Stimulated activated CD8-positive, alpha-beta memory T cell treated with anti-CD3 and anti-CD28 coated beads, Interleukin-15, amount 100 ng/mL, for 1 hour (primary cell): ENCODE measurements at places on chromosomes 11 and 22.

DNA sequence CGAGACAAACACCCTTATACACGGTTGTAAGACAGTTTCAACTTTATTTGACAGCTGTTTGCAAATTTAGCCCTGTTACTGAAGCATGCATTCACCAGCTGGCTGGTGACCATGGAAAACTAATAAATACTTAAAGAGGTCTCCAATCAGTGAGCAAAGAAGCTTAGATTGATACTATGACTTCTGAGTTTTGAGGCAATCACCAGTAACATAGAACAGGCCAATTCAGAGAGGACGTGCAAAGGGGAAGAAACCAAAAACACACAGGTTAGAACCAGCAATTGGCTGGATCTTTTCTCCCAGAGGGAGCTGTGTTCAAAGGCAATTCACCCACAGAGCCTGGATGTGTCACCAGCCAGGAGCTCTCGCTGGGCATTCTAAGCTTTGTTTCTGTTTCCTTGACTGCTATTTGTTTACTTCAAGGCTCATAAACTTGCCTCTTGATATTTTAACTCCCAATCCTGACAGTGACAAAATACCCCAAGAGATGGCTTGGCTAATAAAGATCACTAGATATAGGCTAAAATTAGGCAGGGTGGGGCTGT, 113.6 kb upstream of the MTMR2 start:
- no peak for DNase-seq

DNA sequence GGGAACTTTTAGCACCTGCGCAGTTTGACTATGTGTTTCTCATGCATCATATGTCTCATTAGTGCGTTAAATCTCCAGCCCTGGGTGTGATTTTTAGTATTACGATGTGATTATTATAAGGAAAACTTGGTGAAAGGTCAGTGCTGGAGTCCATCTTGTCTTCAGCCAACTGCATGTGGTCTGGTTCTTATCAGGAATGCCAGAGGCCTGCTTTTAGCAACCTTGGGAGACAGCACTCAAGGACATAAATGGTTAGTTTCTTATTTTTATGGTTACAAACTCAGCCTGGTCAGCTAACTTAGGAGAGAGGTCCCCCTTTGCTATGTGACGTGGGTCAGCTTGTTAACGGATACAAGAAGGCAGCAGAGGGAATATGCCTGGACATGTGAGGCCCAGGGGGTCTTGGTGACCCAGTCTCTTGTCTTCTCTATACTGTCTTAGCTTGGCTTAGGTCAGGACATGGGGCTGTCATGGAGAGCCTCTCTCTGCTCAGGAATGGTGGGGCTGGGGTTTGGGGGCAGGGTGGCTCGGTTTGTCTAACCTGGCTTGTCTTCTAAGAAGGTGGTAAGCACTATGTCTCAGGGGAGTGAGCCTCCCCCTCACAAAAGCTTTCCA, 21.5 kb downstream of the KCTD21 start:
- no peak for DNase-seq

GRCh38 chr11:298406-299065, 790 bp downstream of the IFITM5 start:
- DNase-seq = no peak

DNA sequence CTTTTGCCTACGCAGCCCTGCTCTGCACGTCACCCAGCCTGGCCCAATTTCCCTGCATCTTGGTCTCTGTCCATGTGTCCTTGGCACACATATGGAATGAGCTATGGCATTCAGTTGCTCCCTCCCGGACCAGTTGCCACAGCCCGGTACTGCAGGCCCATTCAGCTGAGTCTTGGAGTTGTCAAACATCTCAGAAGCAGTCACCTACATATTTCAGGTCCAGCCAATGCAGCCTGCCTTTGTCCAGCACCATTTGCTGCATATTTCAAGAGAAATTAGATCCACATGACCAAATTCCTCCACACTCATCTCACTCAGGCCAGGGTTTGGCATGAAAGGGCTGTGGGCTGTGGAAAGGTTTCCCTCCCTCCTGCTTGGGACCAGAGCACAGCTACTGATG, 76.8 kb downstream of the MN1 start:
- no peak for DNase-seq

GRCh38 chr11:120523196-120523595, 11.6 kb downstream of the GRIK4 start:
- DNase-seq = no peak

- DNase-seq = no peak
Measured at GRCh38 chr11:86755146-86755545, 45.2 kb upstream of the PRSS23 start.

DNA sequence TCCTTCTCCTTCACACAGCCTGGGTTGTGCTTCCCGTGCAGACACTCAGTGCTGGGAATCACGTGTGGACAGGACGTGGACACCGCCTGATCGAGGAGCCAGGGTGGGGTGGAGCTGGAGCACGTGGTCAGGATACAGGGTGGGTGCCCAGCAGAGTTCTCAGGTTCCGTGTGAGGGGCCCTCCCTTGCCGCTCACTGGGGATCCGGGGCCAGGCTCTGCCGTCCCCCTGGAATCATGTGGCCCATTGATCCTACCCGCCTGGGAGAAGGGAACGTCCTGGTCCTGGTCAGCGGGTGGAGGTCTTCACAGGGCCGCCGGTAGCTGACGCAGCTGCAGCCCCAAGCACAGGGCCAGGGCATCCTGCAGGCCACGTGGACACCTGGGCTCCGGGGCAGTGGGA, 397.7 kb downstream of the TBC1D22A start:
- no peak for DNase-seq

DNA sequence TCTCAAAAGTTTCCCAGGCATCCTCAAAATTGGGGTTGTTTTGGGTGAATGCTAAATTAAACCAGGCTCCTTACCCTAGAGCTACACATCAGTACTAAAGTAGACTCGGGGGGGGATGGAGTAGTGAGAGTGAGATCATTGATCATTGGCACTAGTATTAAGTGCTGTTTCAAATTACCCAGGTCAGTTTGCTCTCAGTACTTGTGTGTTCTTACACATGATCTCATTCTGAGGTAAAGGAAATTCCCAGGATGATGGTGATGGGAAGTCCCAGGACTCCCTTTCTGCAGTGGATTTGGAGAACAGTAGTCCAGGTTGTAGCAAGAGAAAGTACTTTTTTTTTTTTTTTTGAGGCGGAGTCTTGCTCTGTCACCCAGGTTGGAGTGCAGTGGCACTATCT, 12.5 kb downstream of the RBM4 start:
- DNase-seq = no peak

DNA sequence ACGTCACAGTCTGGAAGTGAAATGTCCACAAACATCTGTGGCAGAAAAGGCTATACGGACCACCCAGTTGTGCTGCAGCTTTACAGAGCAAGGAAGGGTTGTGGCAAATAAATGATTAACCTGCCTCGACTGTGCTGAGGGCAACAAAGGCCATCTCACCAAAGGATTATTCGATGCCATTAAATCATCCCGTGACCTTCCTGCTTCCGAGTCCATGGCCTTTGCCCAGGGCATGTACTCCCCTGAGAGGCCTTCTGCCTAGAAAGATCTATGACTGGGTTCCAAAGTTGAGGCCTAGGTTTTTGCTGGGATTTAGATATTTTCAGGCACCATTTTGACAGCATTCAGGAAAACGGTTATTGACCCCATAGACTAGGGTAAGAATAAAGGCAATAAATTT, 9.2 kb downstream of the CDPF1 start:
- DNase-seq = no peak

GRCh38 chr11:25065746-25066145, 568.9 kb downstream of the LUZP2 start:
- DNase-seq = no peak

DNA sequence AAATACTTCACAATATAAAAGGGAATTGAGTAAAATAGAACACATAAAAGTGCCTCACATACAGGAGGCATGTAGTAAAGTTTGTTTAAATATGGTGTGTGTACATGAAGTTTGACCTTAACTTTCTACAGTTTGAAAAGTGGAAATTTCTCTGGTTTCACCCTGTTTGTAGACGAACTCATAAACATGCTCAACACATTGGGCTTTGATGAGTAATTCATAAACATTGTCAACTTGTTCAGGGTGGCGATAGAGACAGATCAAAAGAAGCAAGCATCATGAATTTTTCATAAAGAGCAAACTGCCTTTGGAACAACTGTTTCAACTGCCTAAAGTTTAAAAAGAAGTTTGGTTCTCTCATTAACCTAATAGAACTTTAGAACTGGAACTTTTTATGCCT, 9.1 kb downstream of the SLN start:
- DNase-seq = no peak

DNA sequence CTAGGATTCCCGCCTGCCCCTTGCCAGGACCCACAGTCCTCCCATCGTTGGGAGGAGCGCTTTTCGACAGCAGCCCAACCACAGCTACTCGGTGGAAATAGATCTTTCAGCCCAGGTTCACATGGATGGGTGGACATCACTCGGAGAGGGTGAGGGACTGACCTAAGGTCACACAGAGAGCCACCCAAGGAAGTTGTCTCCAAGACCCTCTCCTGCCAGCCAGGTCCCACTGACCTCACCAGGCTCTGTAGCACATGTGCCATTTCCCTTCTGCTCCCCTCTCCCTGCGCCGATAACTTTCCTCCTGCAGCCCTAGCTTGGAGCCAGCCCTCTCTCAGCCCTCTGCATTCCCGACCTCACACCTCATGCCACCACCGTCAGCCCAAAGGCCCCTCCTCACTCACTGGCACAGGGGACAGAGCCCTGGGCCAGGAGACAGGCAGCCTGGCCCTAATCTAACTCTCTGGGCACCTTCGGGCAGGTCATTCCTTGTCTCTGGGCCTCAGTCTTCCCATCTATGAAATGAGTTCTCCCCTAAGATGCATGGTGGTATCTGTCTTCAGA, 4.7 kb downstream of the KCNJ4 start:
- no peak for DNase-seq

- DNase-seq = no peak
Measured at GRCh38 chr11:66268952-66269905, 790 bp downstream of the RAB1B start.

DNA sequence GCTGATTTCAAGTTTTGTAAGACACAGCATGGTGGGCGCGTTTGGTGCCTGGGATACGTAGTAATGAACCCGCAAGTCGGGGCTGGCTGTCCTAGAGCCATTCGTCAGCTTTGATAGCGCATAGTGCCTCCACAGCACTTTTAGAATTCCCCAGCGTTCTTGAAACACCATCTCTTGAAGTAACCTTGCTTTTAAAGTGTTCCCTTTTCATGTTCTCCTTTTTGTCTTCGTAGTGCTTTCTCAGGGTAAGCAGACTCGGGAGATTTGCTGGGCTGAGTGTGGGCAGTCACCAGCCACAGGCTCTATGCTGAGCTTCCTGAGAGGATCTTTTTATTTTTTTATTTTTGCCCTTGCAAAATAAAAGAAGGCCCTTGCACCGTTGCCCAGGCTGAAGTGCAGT, 39.6 kb upstream of the CTTN start:
- DNase-seq = no peak

- no peak for DNase-seq
Measured at GRCh38 chr11:2760196-2760871, 60.5 kb upstream of the KCNQ1OT1 start.

GRCh38 chr11:92295175-92296137, 70.8 kb downstream of the FAT3 start:
- no peak for DNase-seq

GRCh38 chr22:47380692-47381091, 618.2 kb downstream of the TBC1D22A start:
- DNase-seq = no peak

DNA sequence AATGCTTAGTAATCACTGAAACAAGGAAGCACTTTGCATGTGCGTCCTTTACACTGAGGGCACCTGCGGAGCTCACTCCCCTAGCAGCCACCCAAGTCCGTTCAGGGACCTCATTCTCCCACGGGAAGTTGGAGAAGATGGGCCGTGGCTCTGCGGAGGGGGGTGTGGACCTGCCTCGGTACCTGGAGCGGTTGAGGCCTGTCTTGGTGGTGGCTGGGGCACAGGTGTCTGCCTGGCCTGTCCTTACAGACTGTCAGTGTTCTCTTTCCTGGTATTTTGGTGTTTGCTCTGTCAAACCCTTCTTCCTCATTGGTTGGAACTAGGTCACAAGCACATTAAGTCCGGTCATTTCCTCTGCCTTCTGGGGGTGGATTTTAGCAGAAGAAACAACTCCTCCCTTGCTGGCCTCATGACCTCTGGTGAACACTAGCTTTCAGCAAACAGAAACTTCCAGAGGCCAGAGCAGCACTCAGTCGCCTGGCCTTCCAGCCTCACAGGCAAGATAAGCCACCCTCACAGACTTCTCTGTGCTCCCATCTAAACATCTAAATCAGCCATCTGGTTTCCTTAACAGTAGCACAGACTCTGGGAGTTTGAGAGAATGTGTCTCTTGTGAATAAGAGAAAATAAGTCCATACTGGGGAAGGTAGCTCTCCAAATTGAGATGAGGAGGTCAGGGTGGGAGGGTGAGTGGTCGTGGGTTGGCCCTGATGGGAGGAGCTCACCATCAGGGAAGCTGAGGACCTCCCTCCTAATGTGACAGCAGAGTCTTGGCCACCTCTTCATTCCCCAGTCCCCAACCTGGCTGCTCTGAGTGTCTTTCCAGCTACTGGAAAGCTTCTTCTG, 8.6 kb downstream of the SNAP29 start:
- DNase-seq = no peak

GRCh38 chr11:7019500-7020182, 505 bp downstream of the ZNF214 start:
- no peak for DNase-seq

GRCh38 chr11:99683933-99684332, 663.2 kb downstream of the CNTN5 start:
- no peak for DNase-seq

DNA sequence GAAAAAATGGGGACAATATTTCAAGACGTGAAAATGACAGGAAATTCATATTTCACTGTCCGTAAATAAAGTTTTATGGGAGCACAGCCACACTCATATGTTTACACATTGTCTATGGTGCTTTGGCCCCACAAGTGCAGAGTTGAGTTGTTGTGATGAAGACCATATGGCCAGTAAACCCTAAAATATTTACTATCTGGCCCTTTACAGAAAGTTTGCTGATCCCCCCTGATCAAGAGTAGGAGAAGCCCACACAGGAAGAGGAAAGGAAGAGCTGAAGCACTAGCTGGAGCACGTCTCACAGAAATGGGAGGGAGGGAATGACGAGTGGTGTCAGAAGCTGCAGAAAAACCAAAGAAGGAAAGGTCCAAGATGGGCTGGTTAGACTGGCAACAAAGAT, 78.8 kb downstream of the TNRC6B start:
- no peak for DNase-seq

DNA sequence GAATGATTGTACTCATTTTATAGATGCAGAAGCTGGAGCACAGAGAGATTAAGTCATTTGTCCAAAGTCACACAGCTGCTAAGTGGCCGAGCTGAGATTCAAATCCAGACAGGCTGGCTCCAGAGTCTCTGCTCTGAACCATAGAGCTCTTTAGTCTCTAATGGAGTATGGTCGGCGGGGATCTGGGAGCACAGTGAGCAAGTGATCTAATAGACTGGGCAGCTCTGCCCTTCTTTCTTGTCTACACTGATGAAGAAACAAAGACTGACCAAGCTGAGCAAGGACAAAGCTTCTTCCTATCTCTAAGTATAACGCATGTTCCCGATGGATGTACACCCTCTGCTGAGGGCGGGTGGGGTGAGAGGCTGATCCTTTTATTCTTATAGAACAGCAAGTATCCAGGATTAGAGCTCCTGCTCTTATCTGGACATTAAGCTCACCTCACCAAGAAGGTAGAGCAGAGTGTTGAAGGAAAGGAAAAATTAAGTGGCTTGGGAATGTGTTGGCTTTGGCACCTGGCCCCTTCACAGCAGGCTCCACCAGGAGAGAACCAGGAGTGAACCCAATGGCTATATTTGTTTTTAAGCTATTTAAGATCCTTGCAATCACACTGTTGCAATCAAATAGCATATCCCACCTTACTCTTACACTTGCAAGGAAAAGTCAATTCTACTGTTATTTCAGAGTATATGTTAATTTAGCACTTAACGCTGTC, 68.7 kb downstream of the ETS1 start:
- DNase-seq = no peak
